IMR-90 (cell line): ENCODE measurements at places on chromosomes 7 and 10.

GRCh38 chr7:123677061-123677715 lies 21.5 kb downstream of the LMOD2 start:
- no peak for DNase-seq

- DNase-seq = peak; percentile 75
Measured at GRCh38 chr7:91945476-91945875, 4.8 kb downstream of the AKAP9 start.

DNA sequence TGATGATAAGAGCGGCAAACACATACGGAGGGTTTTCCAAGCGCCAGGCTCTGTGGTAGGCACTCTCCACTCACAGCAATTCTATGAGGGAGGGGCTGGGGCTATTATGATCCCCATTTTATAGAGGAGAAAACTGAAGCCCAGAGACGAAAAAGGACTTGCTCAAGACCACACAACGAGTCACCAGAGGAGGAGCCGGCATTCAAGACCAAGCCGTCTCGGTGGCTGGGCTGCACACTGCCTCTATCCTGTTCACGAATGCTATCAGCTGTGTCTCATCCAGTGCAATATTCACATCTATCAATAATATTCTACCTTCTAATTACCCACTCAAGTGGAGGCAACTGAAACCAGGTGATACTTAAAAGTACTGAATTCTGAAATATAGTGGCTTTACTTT lies 67.8 kb upstream of the NMT2 start:
- no peak for DNase-seq

DNA sequence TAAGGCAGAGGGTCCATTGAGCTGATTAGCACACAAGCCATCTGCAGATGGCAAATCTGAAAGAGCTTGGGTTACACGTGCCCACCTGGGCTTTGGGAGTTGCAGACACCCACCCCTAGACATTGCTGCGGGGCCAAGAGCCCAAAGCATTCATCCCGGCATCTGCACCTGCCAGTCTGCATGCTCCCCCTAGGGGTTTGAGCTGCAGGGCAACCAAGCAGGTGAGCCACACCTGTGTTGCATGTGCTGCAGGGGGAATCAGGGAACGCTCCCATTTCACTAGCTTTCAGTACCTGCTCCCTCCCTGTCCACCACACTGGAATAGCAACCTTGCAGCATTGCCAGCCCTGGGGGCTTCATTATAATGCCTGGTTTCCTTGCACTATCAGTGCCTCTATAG lies 21.1 kb downstream of the C7orf33 start:
- no peak for DNase-seq

- peak; percentile 46 for DNase-seq
Measured at GRCh38 chr10:29873941-29874484, 185.4 kb downstream of the JCAD start.

DNA sequence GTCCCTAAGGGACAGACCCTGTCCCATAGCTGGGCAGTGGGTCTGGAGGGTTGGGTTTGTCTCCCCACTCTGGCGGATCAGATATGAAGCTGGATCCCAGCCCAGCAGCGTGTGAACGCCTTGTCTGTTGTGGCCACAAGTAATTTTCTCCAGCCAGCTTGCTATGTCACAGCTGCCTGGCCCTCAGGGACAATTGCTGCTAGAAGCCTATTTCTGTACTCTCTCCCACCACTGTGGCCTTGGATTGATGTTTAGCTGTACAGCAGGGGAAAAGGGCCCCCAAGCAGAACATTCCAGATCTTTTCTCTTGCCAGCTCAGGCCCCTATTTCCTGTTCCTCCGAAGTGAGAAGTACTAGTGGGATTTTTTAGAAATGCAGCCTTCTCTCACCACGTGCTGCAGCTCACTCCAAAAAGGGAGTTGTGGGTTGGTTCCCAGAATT lies 53.5 kb upstream of the WAC start:
- DNase-seq = no peak

DNA sequence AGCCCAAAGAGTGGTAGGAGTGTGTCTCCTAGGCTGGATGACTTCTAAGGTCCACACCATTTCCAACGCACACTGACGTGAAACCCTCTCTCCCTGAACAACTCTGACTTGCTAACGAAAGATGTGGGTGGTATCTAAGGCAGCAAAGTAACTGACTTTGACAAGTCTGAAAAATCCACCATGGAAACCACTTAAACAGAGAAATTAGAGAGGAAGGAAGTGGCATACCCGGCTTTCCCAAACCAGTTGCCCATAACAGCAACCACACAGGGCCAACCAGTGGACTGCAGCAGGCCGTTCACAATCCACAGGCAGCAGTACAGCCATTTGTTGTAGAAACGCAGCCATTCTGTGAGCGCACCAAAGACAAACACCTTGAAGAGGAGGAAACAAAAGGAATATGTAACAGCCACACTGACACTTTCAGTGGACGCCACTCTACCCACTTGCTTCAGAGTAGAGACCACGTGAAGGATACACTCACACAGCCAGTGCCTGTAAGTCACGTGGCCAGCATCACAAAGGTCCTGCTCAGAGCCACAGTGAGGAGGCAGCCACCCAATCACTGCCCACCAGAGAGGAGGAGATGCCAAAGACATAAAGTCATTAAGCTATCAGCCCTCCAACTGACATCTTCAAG lies 39.8 kb downstream of the SLC37A3 start:
- no peak for DNase-seq
